ENCODE measurements at places on chromosomes 7 and 10. TPM values are rescaled to one million over a fixed set of nuclear protein-coding genes. Genes with fewer than 3 reads are reported as not detected.

The NXPH1 gene
- not detected for total RNA-seq

The CLRN3 gene
- total RNA-seq, result not detected

The POLR2J2 gene
- 3.9 TPM for total RNA-seq

The ARL3 gene
- 8.9 TPM for total RNA-seq

The NUTM2D gene
- total RNA-seq, result 1.5 TPM

The FGFR2 gene
- total RNA-seq, result 0.71 TPM

The PLEKHS1 gene
- 0.09 TPM for total RNA-seq

The CTAGE8 gene
- 0.28 TPM for total RNA-seq

The CLCN1 gene
- 0.14 TPM for total RNA-seq

The SEC61A2 gene
- total RNA-seq, result 6.6 TPM

The TFPI2 gene
- total RNA-seq, result 178 TPM

The TMEM273 gene
- under 0.01 TPM for total RNA-seq

The RSPH10B gene
- 0.09 TPM for total RNA-seq

The PTPN20 gene
- 0.14 TPM for total RNA-seq

The HOXA5 gene
- 1.4 TPM for total RNA-seq

The LRGUK gene
- 0.18 TPM for total RNA-seq

The KCNH2 gene
- total RNA-seq, result 1.7 TPM

The SRRM3 gene
- 2.0 TPM for total RNA-seq
